ENCODE measurements at places on chromosomes 3 and 15.

DNA sequence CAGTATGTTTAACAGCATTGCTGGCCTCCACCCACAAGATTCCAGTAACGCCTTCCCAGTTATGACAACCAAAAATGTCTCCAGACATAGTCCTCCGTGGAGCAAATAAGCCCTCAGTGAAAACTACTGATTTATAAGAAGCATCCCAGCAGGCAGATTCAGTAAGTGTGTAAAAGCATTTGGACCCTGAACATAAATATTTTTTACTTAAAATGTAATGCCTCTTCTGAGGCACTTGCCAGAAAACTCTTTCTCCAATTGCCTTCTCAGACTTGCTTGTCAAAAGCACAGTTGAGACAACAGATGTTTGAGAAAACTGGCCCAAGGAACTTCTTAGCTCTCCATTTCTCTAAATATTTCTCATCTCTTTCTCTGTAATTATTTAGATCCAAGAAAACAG lies 31.8 kb upstream of the DCLK3 start:
- DNase-seq: no peak

DNA sequence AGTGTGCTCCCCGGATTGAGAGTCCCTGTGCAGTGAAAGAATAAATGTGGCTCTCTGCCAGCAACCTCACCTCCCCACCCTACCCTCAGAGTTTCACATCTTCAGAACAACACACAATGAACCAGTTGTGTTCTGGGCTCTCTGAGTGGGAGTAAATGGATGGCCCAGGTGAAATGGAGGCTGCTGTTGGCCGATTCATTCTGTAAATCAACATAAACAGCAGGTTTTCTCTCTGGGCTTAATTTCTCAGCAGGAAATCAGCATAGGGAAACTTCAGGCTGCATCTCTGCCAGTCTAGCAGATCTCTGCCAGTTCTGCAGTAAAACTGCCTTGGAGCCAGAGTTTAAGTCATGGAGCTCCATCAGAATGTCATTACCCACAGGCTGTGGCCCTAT lies 54.6 kb upstream of the FURIN start:
- DNase-seq: no peak

DNA sequence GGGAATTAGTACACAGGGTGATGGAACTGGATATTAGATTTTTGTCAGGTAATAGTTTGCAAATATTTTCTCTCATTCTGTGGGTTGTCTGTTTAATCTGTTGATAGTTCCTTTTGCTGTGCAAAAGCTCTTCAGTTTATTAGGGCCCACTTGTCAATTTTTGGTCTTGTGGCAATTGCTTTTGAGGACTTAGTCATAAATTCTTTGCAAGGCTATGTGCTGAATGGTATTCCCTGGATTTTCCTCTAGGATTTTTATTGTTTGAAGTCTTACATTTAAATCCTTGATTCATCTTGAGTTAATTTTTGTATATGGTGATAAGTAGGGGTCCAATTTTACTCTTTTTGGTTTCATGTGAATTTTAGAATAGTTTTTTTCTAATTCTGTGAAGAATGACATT lies 111.3 kb downstream of the ARRDC4 start:
- no peak for DNase-seq

DNA sequence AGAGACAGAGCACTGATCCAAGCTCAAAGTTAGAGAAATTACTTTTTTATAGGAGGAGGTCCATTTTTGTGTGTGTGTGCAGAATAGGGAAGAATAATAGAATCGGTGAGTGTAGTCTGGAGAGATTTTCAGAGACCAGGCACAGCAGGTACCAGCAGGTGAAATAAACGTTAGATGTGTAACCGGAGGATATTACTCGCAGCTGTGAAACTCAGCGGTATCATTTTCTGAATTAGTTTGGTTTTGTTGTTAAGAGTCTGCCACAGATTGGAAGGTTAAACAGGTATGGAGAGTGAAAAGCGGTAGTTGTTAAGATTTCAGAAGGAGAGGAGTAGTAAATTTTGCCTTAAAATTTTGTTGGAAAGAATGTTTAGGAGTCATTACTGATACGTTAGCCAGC lies 69.9 kb downstream of the RGMA start:
- DNase-seq: no peak

- no peak for DNase-seq
Measured at GRCh38 chr3:178056868-178057267, 479.4 kb upstream of the KCNMB2 start.

DNA sequence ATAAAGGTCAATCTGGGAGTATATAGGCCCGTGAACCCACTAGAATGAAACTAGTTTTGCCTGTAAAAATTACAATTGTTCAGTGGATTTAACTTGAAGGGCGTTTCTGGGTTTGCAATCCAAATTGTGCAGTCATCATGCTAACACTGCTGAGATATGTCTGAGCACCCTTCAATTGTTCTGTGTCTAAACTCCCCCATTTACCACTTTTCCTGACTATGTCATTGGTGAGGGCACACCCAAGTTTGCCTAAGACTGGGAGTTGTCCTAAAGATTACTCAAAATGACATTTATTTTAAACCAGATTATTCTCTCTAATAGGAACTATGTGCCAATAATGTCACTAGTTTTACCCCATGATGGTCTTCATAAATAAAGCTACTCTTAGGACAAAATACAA lies 54.6 kb downstream of the EMC4 start:
- DNase-seq: no peak

All from stimulated activated CD4-positive, alpha-beta T cell treated with anti-CD3 and anti-CD28 coated beads, Interleukin-4, amount 100 ng/mL, for 1 hour (primary cell).